Panc1 (cell line): ENCODE measurements at places on chromosomes 1 and 21.

DNA sequence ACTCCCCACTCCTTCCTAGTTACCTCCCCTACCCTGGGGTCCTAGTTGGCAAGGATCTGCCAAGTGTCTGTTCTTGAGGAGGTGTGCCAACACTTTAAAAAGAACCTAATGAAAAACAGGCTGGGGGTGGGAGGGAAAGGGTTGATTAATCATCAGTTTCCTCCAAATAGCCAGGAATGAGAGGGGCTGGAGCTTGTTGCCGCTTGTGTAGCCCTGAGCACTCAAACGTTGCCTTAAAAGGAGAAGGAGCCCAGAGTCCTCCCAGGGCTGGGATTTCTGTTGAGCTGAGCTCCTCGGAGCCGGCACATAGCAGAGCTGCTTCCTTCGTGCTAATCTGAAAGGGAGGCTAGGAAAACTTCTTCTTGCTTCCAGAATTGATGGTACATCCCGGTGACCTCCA lies 15.9 kb downstream of the SHISA4 start:
- no peaks in the 10 kb centered on the region for H3K27me3 ChIP-seq
- H3K4me1 ChIP-seq: no peaks in the 10 kb centered on the region
- no peaks in the 10 kb centered on the region for H3K36me3 ChIP-seq
- H3K27ac ChIP-seq: no peak overlapping the region
- no peak overlapping the region for H3K4me3 ChIP-seq

DNA sequence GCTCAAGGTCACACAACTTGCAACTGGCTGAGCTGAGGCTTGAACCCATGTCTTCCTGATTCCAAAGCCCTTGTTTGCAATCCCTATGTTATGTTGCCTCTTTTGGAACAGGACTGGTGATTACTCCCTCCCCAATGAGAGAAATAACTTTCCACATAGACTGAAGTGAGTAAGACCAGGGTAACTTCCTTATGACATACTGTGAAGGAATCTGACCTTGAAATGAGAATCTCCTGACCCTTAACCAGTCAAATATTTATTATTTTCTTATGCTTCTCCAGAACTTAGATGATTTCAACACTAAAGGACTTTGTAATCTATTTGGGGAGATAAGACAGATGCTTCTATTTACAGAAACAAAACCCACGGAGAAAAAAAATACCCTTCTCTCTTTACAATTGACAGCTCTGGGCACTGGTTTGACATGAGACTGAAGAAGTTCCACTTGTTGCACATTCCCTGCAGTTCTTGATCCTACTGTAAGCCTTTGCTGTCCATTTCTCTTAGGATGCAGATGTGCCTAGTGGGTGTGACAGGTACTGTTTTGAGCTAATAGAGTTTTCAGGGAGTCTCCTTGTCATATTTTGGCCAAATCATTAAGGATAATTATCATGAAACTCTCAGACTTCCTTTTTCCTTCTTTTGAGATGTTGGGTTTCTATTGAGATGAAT lies 3.9 kb upstream of the RPTN start:
- H3K4me3 ChIP-seq: no peak overlapping the region
- DNase-seq: peak; percentile 54
- H3K4me1 ChIP-seq: no peaks in the 10 kb centered on the region
- H3K27ac ChIP-seq: no peak overlapping the region
- no peaks in the 10 kb centered on the region for H3K27me3 ChIP-seq

DNA sequence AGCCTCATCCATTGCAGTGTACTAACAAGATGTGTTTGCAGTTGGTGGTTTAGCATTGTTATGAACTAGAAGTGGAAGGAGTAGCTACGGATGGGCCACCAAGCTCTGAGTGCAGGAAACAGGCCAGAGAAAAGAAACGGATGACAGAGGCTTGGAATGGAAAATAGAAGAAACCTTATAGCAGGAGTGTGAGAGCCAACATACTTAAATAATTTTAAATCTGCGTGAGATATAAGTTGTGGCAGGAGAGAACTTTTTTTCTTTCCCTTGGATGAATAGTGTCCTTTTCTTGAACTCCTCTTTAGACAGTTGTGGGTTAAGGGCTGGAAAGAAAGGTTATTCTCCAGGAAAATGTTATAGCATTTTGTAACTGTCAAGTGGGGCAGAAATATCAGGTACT lies 54.2 kb downstream of the RGL1 start:
- H3K36me3 ChIP-seq: no peaks in the 10 kb centered on the region
- H3K27ac ChIP-seq: no peak overlapping the region
- no peaks in the 10 kb centered on the region for H3K4me1 ChIP-seq

- no peaks in the 10 kb centered on the region for H3K27me3 ChIP-seq
- no peak overlapping the region for H3K27ac ChIP-seq
- DNase-seq: no peak
- H3K4me1 ChIP-seq: no peaks in the 10 kb centered on the region
- H3K4me3 ChIP-seq: no peak overlapping the region
Observed at GRCh38 chr1:57208741-57209302, 215.0 kb downstream of the DAB1 start.

DNA sequence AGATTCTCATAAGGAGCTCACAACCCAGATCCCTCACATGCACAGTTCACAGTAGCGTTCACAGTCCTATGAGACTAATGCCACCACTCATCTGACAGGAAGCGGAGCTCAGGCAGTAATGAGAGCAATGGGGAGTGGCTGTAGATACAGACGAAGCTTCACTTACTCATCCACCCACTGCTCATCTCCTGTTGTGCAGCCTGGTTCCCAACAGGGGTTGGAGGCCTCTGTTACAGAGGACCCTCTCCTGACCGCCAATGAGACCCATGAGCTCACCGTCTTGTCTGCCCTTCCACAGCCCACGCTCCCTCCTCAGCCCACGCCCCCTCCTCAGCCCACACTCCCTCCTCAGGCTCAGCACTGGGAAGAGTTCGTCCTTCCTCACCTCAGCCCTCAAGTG lies 39.6 kb downstream of the RSPH1 start:
- DNase-seq: no peak
- no peak overlapping the region for H3K27ac ChIP-seq
- H3K4me3 ChIP-seq: no peak overlapping the region

DNA sequence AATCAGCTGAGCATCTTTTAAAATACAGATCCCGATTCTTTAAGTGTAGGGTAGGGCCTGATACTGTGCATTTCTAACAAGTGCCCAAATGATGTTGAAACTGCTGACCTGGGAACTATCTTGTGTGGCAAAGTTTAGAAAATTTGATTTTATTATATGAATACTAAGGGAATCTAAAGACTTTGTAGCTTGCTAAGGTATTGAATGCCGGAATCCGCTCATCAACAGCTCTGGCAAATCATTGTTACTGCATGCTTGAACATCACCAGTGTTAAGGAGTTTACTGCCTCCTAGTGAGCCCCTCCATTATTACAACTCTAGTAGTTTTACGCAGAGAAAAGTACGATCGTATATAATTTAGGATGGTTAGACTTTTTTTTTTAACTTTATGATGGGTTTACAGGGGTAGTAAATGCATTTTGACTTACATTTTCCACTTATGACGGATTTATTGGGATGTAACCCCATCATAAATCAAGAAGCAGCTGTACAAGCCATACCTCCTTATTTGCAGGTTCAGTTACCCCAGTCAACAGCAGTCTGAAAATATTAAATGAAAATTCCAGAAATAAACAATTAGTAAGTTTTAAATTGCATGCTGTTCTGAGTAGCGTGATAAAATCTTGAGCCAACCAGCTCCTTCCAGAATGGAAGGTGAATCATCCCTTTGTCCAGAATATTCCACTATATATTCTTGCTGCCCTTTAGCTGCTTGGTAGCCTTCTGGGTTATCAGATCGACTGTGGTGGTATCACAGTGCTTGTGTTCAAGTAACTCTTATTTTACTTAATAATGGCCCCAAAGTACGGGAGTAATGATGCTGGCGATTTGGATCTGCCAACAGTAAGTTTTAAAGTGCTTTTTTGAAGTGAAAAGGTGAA lies 892 bp downstream of the TYW3 start:
- peak overlapping the region; percentile 73 for H3K4me3 ChIP-seq
- H3K27ac ChIP-seq: peak overlapping the region; percentile 93
- H3K27me3 ChIP-seq: no peaks in the 10 kb centered on the region
- peaks cover 11% of the 10 kb centered on the region for H3K4me1 ChIP-seq
- peak; percentile 81 for DNase-seq

DNA sequence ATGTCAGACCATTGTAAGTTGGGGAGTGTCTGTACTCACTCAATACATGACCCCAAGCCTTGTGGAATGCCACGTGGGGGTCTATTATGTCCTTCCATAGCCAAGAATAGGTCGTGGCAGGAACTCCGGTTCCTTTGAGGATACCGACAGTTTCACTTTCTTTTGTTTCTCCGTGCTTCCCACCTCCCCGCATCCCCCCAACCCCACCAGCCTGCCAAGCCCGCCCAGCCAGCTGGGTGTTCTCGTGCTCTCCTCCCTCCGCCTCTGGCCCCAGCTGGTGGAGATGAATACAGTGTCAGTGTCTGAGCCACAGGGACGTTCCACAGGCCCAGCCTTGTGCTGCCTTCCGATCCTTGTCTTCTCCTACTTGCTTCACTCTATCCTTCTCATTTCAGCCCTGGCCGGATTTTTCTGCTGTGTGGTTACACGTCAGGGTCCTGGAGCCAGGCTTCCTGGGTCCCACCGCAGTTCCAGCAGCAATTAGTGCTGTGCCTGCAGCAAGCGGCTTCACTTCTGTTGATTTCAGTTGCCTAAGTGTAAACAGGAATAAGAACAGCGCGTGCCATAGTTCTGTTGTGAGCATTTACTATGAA lies 4.1 kb upstream of the AGTRAP start:
- no peaks in the 10 kb centered on the region; the same call in 1 of the 2 replicates for H3K36me3 ChIP-seq
- peak overlapping the region; percentile 80 for H3K27ac ChIP-seq
- no peaks in the 10 kb centered on the region for H3K27me3 ChIP-seq
- no peak for DNase-seq
- peak overlapping the region; percentile 32 for H3K4me3 ChIP-seq

DNA sequence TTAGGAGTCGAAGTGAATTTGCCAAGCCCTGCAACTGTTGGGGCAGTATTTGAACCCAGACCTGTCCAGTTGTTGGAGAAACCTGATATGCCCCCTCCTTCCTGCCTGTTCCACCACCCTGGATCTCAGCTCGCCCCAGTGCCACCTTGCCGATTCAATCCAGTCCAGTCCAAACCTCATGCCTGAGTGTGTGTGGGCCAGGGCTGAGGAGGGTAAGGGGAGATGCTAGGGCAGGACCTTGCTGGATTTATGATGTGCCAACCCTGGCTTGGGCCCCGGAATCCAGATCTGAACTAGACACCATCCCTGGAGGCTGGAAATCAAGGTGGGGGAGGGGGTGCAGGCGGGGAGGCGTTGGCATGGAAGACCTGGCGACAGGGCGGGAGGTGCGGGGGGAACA lies 98.9 kb upstream of the WNT4 start:
- no peak overlapping the region for H3K27ac ChIP-seq
- no peak overlapping the region for H3K4me3 ChIP-seq
- no peaks in the 10 kb centered on the region for H3K36me3 ChIP-seq
- DNase-seq: no peak
- no peaks in the 10 kb centered on the region for H3K4me1 ChIP-seq
- H3K27me3 ChIP-seq: no peaks in the 10 kb centered on the region

DNA sequence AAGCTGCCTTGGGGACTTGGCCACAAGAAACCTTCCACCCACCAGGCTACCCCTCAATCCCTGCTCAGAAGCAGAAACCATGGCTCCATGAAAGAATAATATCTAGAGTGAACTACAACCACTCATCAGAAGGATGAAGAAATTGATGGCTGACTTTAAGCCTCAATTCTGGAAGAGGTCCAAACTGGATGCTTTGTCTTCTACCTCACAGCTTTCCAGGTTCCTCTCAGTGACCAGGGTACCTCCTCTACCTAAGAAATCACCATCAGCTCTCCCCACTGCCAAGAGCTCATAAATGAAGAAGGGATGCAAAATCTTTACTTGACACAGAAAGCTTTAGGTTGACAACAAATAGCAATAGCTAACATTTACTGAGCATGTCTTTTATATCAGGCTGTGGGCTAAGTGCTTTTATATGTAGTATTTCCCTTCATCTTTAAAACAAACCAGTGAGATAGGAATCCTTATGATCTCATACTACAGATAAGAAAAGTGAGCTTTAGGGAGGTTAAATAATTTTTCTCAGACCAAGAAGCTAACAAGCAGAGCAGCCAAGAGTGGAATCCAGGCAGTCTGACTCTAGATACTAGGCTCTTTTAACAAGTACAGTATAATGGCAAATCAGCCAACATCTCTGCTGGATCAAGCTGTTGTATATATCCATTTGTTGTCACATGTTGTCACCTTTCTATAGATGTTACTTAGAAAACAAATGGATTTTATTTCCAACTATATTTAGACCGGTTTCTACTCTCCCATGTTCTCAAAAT lies 243.0 kb upstream of the SGIP1 start:
- no peaks in the 10 kb centered on the region for H3K27me3 ChIP-seq
- no peak overlapping the region for H3K4me3 ChIP-seq
- H3K4me1 ChIP-seq: no peaks in the 10 kb centered on the region
- no peaks in the 10 kb centered on the region for H3K36me3 ChIP-seq

- no peak overlapping the region; the same call in 1 of the 2 replicates for H3K27ac ChIP-seq
- H3K27me3 ChIP-seq: no peaks in the 10 kb centered on the region
- DNase-seq: no peak
Observed at GRCh38 chr21:38777015-38777414, 28.7 kb upstream of the ETS2 start.

- no peaks in the 10 kb centered on the region for H3K4me1 ChIP-seq
- no peaks in the 10 kb centered on the region for H3K36me3 ChIP-seq
- no peaks in the 10 kb centered on the region for H3K27me3 ChIP-seq
- no peak for DNase-seq
- H3K4me3 ChIP-seq: no peak overlapping the region
- no peak overlapping the region for H3K27ac ChIP-seq
Observed at GRCh38 chr1:80666073-80666472, 1134.7 kb upstream of the ADGRL2 start.

GRCh38 chr1:160521554-160521953 lies 1.5 kb downstream of the SLAMF6 start:
- no peaks in the 10 kb centered on the region for H3K27me3 ChIP-seq
- no peaks in the 10 kb centered on the region; the same call in 1 of the 2 replicates for H3K4me1 ChIP-seq
- no peak overlapping the region for H3K27ac ChIP-seq
- H3K36me3 ChIP-seq: no peaks in the 10 kb centered on the region
- DNase-seq: no peak

- H3K4me3 ChIP-seq: no peak overlapping the region
- no peaks in the 10 kb centered on the region for H3K27me3 ChIP-seq
- H3K27ac ChIP-seq: peak overlapping the region; percentile 63
Observed at GRCh38 chr1:94090761-94091160, 30.2 kb downstream of the ABCA4 start.

DNA sequence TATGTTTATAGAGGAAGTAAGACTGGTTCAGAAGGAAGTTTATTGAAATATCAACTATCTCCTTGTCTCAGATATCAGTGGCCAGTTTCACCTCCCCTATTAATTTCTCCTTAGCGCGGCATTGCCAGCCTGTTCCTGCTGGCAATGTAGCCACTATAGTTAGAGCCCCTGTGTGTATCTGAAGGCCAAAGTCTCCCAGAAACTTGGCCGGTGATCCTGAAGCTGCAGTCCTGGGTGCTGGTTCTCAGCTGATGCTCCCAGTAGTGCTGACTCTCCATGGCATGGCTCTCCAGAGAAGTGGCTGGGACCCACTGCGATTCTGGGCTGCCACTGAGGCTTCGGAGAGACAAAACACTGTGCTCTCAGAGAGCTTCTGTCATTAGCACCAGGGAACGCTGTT lies 59.9 kb downstream of the TNN start:
- H3K4me1 ChIP-seq: no peaks in the 10 kb centered on the region
- H3K36me3 ChIP-seq: no peaks in the 10 kb centered on the region
- no peaks in the 10 kb centered on the region; the same call in 1 of the 2 replicates for H3K27me3 ChIP-seq
- no peak for DNase-seq
- no peak overlapping the region for H3K27ac ChIP-seq
